ENCODE measurements at places on chromosomes 1 and 21.

DNA sequence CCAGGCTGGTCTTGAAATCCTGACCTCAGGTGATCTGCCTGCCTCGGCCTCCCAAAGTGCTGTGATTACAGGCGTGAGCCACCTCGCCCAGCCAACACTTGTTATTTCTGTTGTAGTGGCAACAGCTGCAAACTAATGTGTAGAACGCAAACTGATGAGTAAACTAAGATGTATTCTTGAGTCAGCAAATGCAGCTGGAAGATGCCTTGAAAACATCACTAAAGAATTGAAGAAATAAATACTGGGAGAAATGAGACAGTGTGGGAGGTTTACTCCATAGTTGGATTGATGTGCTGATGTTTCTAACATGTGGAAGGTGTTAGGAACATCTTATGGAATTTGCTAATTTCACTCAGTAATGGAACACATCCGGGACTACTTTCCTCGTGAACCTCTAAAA lies 61.3 kb upstream of the KCNE2 start:
- peak; percentile 68 for DNase-seq

GRCh38 chr1:207807690-207808321 lies 56.0 kb downstream of the CD46 start:
- no peak for DNase-seq

GRCh38 chr1:53582211-53583020 lies 123.2 kb downstream of the DMRTB1 start:
- no peak for DNase-seq

DNA sequence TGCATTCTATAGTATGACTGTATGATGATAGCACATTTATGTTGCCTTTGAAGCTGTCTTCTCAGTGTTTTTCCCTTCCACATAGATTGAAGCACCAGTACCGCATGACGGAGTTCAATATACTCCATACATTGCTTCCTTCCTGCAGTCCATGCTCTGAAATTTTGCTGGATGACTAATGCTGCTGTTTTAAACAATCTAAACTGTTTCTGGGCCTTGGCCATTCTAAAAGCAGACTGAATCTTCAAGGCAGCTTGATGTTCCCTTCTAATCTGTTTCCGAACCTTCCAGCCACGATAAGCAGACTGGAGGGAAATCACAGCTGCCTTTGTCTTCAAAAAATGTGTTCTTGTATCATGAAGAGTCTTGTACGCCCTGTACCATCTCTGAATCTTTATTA lies 36.2 kb upstream of the F13B start:
- no peak for DNase-seq

GRCh38 chr1:119384591-119384990 lies 16.0 kb downstream of the HAO2 start:
- DNase-seq = no peak

DNA sequence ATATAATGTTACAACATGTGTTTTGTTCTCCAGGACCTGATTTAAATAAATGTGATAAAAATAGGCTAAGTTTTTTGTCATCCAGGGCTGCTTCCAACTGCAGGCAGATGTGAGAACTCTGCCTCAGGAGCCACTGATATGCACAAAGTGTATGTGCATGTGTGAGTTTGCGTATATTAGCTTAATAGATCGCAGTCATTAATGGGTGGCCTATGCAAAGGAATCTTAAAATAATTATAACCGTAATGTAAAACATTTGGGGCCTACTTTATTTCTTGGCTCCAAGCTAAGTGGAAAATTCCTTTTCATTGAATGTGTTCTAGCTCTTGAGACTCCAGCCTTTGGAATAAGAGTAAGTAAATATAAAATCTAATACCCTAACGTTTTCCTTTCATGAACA lies 16.8 kb downstream of the DHX9 start:
- no peak for DNase-seq

DNA sequence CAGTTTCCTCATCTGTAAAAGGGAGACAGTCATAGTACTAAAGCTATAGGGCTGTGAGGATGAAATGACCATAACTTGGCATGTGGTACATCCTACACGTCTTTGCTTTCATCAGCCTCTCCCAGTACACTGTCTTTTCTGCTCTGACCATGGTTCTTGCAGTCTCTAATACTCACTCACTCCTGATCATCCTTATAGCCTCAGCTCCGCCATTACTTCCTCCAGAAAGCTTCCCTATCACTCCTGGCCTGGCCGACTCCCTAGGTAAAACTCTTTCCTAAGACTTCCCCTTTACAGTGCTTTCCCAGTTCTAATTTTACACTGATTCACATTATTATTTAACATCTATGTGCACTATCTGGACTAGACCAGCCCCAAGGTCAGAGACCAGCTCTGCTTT lies 5.0 kb upstream of the MRPL24 start:
- DNase-seq = no peak

DNA sequence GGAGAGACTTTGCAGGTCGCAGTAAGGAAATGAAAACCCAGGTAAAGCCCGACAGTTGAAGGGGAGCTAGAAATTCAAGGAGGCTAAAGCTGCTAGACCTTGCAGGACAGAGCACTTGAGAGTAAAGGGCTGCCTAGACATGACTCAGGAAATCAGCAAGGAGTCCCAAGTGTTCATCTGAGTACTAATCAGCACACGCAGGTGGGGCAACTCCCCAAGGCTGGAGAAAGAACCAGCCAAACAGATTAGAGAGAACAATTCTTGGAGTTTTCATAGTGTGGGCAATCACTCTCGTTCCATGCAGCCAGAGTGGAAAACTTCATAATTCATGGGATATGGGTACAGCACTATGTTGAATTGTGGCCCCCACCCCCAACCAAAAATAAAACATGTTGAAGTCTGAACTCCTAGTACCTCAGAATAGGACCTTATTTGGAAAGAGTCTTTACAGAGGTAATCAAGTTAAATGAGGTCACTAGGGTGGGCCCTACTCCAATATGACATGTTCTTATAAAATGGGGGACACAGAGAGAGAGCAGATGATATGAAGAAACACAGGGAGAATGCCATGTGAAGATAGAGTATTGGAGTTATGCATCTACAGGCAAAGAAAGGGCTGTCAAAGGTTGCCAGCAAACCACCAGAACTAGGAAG lies 28.0 kb downstream of the SYDE2 start:
- DNase-seq = no peak

DNA sequence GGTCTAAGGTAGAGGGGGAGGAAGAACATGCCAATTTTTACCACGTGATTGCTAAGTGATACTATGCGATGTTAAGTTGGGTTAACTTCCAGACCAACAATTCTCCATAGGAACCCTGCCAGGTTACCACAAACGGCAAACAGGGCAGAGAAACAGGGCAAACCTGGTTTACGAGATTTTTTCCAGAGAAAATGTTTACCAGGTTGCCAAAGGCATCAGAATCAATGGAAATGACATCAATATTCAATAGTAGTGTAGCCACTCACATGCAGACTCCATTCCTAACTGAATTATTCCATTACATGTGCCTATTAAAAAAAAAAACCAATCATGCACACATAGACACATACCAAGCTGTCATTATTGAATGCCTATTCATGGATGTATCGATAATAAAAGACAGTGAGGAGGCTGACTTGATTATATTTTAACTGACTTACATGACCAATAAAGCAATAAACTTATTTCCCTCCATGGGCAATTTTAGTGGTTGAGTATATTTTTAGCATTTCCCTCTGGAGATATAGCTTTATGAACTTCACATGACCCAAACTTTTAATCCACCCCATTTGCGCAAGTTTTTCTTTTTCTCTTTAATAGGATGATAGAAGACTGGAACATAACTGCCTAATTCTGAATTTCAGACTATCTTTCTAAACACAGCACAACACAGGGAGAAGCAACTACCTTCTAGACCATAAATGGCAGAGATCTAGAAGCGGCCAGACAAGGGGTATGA lies 40.5 kb upstream of the KCNE1 start:
- no peak for DNase-seq

DNA sequence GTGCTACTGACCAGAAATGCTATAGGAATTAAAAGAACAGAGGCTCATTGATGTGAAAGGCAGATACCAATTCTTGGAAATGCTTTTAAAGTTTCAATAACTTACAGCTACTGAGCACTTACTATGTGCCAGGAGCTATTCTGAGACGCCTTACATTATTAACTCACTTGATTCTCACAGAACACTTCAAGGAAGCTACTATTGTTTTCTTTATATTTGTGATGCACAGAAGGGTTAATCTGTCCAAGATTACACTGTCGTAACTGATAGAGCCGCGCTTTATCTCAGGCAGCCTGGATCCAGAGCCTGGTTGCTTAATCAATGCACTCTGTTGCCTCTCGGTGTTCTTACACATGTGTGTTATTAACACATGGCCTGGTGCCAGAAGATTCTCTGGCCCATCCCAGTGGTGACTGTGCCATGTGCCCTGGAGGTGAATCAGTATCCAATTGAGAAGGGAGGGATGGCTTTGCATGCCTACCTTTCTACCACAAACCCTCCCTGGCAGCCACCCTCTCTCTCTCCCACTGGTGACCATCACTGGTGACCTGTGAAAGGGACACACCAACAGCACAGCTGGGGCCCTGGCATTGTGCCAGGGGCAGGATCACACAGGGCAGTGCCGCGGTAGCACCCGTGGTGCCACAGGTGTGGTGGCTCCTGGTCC lies 8.8 kb downstream of the FMO1 start:
- DNase-seq = peak; percentile 58

DNA sequence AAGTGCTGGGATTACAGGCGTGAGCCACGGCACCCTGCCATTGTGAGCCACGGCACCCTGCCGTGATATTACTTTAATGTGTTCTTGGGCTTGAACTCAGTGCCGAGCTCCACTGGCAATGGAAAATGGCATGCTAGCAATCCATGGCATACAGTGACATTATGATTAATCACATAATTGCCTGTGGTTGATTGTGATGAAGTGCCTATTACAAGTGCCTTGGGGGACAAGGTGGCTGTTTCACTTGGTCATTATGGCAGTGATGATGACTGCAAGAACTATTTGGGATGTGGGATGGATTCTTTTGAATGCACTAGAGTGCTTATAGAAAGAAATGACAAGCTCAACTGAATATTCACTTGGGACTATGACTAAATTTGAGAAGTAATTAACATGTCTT lies 22.3 kb upstream of the HPCAL4 start:
- DNase-seq = no peak

GRCh38 chr1:167146903-167147539 lies 53.1 kb downstream of the STYXL2 start:
- no peak for DNase-seq

DNA sequence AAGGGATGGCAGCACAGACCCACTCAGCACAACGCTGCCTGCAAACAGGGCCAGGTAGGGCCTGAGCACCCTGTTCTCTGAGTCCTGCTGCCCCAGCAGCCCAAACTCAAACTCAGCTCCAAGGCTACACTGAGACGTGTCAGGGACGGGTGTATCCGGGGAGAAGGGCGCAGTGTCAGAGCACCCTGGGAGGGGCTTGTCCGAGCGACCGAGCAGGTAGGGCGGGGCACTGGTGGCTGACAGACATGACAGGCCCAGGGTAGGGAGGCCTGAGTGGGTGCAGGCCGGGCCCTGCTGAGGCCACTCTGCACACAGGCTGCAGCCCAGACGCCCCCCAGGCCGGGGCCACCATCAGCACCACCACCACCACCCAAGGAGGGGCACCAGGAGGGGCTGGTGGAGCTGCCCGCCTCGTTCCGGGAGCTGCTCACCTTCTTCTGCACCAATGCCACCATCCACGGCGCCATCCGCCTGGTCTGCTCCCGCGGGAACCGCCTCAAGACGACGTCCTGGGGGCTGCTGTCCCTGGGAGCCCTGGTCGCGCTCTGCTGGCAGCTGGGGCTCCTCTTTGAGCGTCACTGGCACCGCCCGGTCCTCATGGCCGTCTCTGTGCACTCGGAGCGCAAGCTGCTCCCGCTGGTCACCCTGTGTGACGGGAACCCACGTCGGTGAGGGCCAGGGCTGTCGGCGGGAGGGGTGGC lies 5.5 kb downstream of the SCNN1D start:
- no peak for DNase-seq

DNA sequence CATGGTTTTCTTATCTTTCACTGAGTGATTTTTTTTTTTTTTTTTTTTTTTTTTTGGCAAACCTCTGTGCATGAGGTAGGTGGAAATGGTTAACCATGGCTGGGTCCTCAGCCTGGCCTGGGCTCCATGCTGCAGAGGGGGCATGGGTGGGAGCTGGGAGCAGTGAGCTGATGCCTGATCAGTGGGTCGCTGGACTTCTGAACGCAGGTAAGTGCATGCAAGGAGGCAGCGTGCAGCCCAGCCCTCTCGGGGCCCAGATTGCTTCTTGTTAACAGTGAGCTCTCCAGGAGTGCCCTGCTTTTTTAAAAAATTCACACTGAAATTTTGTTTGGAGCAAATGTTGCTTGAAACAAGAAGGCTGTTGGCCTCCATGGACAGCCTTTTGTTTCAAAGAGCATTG lies 75.2 kb downstream of the UCK2 start:
- no peak for DNase-seq

- peak; percentile 29 for DNase-seq
Measured at GRCh38 chr1:203508463-203509073, 14.6 kb downstream of the OPTC start.

DNA sequence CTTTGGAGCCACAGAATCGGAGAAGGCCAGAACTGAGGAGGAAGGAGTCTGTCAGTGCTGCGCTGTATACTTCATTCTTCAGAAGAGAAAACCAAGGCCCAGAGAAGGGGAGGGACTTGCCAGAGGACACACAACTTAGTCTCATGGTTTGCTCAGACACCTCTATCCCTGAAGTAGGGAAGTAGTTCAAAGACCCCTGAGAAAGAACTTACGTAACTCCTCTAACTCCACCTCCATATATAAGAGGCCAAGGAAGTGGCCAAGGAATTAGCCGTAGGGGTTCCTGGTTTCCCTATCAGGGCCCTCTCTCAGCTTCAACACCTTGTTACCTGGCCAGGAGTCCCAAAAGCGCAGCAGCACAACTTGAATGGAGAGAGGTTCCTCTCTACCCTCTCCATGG lies 580 bp upstream of the NECTIN4 start:
- no peak for DNase-seq

DNA sequence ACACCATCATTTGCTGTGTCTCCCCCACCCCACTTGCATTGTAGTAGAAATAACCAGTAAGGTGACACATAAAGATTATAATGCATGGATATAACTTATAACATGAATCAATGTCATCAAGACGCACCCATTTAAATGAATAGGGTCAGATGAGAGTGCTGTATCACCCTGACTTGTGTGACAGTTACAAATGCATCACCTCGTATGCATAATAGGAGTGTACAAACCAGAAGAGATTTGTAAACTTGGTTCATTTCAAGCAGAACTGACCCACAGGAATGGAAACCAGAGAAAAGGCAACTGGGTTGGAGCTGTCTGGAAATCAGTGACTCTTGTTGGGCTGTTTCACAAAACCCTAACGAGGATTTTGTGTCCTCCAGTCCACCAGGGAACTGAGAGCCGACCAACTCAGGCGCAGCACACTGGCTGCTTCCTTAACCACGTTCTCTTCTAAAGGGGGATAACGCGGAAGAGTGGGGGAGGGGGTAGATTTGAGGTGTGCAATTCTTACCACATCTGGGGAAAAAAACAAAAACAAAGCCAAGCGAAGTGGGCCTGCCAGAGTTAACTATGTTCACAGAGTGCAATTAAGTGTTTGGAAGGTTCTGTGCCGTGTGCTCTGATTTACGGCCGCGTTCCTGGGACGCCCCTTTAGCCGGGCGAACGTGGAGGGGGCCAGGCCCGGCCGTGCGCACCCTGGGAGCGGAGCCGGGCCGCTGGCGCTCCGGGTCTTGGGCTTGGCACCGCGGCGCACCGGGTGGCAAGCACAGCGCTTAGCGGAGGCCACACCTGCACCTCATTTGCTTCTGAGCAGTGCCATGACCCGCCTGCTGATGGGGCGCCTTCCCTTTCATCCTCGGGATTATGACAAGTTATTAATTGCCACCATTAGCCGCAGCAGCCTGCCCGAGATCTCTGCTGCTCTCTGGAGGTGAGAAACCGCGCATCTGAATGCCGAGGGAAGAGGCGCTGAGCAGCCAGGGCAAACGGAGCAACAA lies 248.8 kb upstream of the FOXD3 start:
- DNase-seq = peak; percentile 52

Data from tongue (tissue), 3 donors.